Anterior cingulate cortex (tissue), 58 donors: ENCODE measurements at places on chromosomes 4 and X.

DNA sequence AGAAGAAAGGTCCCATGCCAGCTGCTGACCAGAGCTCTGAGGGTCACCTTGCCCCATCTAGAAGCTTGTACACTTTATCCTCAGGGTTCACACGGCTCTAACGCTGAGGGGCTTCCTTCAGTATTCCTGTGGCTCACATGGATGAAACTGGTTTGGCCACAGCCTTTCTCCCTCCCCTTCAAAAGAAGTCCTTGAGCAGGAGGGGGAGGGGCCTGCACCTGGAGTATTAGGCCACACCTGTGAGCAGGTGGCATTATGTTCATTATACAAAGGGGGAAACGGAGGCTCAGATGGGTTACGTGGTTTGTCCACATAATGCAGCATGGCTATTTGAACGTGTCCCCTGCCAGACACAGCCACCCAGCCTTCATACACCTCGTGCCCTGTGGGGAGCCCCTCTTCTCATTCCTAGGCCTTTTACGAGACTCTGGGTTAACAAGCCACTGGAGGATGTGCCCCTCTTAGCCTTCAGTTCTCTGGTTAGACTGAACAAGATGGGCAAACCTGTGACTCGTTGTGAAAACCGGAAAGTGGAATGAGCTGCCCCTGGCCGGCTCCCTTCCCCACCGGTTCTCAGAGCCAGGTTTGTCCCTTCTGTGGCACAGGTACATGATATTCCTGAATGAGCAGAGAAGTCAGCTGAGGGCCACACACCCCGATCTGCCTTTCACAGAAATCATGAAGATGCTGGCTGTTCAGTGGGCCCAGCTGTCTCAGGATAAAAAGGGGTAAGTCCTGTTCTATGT is 27.2 kb upstream of the JAKMIP1 start:
- no peak for DNase-seq

- no peak for DNase-seq
These were observed 53.0 kb upstream of the RASSF6 start for GRCh38 chr4:73673286-73673685.

- no peak for DNase-seq
These were observed 51.1 kb downstream of the SCML1 start for GRCh38 chrX:17788439-17788838.

DNA sequence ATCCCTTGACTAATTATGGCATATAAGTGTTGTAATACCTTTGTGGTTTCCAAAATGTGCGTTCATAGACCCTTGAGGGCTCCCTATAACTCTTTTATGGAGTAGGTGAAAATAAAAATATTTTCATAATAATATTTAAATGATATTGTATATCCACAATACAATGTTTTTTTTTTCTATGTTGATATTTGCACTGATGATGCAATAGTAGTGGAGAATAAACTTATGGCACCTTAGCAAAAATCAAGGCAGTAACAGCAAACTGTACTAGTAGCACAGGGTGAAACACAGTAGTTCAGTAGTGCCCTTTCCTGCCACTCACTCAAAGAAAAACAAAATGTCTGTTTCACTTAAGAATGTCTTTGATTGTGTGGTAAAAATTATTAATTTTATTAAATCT is 465.3 kb downstream of the C4orf33 start:
- DNase-seq, result no peak

DNA sequence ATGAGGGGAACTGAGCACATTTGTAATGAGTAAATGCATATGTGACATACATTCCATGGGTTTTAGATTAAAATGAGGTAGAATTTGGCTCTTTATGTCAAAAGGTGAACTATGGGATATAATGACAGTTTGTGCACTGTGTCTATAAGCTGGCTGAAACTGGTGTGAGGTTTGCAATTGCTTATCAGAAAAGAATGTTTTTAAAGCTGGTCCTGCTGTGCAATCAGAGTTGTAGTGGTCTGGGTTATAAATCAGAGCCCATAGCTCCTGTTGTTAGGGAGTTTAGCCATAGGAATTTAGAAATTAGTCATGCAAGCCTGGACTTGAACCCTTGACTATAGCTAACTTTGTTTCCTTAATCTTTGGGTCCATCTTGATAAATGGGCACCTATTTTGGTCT is 23.1 kb upstream of the GATB start:
- DNase-seq, result no peak
